ENCODE measurements at places on chromosomes 3 and 15.

DNA sequence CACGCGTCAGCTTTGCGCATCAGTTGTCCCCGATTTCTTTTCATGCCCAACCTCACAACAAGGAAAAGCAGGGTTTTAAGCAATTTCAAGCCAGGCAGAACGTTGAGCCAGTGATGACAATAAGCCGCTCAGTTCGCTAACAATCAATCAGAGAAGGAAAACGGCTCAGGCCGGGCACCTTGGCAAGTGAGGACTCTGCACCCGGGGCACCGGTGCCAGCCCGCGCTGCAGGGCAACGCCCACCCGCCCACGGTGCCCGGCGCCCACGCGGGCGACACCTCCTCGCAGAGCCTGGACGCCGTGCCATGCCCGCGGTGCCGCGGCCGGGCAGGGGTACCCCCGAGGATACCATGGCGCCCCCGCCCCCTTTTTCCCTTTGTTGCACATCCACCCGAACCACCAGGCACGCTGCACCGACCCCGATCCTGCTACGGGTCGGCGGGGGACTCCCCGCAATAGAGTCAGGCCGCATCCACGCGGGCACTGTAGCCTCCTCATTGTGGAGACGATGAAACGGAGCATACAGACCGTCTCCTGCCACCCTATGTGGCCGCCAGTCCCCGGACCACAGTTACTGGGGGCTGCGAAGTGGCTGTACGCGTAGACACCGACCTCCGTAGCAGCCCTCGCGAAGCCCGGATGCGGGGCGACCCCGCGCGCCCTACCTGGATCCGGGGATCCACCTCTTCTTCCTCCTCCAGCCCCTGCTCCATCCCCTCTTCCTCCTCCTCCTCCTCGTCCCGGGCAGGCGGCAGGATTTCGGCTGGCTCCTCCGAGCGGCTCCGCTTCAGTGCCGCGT is 581 bp downstream of the SH3BP5 start:
- peak; percentile 58 for DNase-seq

DNA sequence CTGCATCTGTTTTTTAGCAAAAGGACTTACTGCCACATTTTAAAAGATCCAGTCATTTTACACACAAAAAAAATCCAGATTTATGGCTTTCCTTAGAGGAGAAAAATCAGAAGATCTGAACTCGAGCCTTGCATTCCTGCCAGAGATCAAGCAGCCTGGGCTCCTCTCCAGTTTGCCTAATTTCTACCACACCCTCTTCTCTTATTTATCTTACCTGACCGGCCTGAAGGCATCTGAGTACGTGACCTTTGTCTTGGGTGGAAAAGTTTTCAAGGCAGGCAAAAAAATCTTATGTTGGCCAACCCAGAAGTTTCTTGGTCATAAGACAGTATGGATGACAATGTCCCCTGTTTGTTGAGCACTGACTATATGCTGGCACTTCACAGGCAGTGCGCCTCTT is 60.3 kb downstream of the CHRD start:
- no peak for DNase-seq

GRCh38 chr15:36936613-36937012 is 163.7 kb downstream of the MEIS2 start:
- no peak for DNase-seq

DNA sequence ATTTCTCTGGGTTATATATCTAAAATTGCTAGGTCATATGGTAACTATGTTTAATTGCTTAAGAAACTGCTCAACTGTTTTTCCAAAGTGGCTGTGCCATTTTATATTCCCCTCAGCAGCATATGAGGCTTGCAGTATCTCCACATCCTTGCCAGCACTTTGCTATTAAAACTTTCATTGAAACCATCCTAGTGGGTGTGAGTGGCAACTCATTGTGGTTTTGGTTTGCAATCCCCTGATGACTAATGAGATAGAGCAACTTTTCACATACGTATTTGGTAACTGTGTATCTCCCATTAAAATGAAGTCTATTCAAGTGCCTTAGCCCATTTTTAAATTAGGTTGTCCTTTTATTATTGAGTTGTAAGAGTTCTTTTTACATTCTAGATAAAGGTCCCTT is 17.3 kb downstream of the KPNA1 start:
- DNase-seq = no peak

DNA sequence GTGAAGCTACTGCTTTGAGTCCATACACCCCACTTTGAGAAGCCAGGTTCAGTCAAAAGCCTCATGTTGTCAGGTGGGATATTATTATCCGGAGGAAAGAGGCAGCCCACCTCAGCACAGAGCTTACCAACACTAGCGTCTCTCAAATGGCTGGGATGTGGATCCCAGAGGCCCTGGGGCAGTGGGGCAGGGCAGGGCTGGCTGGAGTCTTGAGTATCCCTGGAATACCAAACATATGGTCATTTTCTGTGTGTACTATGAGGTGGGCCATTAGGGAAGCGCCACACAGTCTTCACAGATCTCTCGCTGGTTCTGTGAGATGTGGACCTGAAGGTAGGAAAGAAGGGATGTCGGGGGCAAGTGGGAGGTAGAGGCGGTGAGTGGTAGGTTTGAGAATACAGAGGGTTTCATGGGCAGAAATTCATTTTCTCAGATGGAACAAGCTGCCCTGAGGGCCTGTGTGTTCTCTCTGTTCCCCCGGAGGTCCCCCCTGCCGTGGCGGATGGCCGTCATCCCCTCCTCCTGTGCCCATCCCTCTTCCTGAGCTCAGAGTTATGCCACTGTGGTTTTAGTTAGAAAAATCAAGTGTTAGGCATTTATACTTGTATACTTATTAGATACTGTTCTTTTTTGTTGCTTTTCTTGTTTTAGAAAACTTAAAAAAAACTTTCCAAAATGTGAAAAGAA is 66.4 kb downstream of the USP13 start:
- DNase-seq = no peak

DNA sequence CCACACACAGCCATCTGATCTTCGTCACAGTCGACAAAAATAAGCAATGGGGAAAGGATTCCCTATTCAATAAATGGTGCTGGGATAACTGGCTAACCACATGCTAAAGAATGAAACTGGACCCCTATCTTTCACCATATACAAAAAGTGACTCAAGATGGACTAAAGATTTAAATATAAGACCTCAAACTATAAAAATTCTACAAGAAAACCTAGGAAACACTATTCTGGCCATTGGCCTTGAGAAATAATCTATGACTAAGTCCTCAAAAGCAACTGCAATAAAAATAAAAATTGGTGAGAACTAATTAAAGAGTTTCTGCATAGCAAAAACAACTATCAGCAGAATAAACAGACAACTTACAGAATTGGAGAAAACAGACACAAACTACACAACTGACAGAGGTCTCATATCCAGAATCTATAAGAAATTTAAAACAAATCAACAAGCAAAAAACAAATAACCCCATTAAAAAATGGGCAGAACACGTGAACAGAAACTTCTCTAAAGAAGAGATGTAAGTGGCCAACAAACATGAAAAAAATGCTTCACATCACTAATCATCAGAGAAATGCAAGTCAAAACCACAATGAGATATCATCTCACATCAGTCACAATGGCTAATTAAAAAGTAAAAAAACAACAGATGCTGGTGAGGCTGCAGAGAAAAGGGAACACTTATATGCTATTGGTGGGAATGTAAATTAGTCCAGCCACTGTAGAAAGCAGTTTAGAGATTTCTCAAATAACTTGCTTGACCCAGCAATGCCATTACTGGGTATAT is 104.0 kb downstream of the NR1I2 start:
- no peak for DNase-seq

- no peak for DNase-seq
Measured at GRCh38 chr3:11671648-11672100, 28.0 kb upstream of the VGLL4 start.

DNA sequence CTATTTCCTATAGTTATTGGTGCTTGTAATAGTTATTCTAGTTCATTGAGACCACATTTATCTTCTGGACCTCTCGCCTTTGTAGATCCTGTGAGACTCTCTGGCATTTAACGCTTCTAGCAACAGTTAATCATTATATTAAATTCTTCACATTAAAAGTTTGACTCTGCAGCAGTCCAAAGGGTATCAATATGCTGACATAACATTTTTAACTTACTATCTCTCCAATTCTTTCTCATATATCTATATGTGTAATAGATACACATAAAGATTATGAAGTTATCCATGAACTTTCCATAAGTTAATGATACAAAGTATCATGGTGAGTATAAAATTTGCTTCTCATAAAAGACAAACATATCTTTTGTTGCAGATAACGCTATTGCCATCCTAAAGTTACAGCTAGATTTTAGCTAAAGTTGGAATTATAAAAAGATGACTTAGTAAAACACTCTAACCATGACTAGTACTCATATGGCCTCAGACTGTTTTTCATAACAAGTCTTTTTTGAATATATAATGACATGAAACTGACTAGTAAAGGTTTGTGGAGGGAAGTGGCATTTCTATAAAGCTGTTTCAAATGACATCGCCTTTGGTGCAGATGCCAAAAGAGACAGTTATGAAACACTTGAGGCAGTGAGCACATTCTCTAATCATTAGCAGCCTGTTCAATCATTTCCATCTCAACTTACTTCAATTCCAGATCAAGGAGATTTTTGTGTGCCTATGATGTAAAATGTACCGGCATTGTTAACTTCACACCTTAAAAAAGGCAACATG is 379.3 kb upstream of the CBLB start:
- DNase-seq = no peak

- no peak for DNase-seq
Measured at GRCh38 chr3:21417991-21418390, 333.0 kb downstream of the ZNF385D start.

DNA sequence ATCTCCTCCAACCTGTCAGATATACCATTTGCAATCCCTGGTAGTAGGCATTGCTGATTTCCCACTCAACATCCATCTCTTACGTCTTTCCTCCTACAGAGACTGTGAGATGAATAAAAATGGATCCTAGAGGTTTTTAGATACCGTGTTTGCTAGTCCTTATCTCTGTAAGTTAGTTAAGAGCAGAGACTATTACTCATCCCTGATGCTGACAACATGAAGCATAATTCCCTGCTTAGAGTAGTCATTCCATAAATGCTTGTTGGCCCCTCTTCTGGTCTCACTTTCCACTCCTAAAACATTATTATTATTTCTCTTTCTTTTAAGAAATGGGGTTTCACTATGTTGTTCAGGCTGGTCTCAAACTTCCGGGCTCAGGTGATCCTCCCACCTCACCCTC is 136.2 kb downstream of the RTP4 start:
- no peak for DNase-seq

Measured in Right ventricle myocardium superior (tissue), 1 donor.